ENCODE measurements at places on chromosomes 2 and 18.

- DNase-seq = no peak
Observed at GRCh38 chr2:23706613-23707078, 220.3 kb downstream of the ATAD2B start.

- no peak for DNase-seq
Observed at GRCh38 chr2:100924122-100924519, 78.0 kb upstream of the RPL31 start.

DNA sequence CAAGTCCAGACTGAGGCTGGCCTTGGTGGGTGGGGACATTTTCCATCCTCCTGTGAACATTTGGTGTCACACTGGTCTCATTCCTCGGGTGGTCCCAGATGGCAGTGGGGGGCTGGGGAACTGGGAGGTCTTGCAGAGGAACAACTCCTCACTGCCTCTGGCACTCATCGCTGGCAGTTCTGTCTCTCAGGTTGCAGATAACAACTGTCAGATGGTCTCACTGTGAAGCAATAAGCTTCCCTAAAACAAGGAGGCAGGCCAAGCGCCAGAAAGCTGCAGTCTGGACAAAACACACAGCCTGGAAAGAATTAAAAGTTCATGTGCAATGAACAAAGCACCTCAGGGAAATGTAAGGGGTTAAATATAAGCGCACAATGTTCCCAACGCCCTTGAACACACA lies 78.1 kb downstream of the IRS1 start:
- DNase-seq = no peak

- no peak for DNase-seq
Observed at GRCh38 chr18:63928331-63928730, 20.6 kb downstream of the SERPINB10 start.

DNA sequence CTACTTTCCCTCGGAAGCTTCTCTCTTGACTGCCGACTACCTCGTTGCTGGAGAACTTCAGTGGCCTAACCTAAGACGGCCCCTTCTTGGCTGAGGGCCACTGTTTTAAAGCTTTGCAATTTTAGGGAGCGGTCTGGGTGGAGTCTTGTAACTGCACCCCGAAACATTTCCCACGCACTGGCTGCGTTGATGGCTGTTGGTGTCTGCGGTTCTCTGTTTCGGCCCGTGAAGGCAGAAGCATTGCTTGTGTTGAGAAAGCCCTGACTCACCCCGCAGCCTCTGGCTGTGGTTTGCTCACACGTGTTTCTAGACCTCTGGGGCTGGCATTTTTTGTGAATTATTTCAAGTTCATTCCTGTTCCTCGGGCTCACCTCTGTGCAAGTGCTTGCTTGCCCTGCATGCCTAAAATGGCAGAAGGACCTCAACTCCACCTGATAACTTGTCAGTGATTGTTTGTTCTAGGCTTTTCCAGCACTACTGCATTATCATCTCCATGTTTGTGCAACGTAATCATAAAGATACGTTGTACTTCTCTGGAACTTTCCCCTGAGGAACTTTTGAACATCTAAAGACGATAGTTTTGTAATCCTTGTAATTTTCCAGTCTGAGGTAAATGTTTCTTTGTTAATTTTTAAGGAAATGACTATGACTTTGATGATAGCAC lies 94.2 kb upstream of the DLX2 start:
- no peak for DNase-seq

- no peak for DNase-seq
Observed at GRCh38 chr2:67510745-67511144, 113.6 kb downstream of the ETAA1 start.

DNA sequence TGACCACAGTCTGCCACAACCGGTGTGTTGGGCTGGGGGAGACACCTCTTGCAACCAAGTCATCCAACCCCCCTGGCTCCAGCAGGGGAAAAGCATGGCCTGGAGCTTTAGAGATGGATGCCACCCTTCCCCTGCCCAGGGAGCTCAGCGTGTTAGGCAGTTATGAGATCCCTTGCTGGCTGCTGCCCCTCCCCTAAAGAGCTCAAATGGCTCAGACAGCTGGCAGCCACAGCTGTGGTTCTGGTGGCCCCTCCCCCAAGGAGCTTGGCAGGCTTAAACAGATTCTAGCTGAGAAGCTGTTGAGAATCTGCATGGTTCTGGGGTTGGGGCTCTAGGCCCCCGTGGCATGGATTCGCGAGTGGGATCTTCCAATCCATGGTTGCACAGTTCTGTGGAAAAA lies 64.7 kb downstream of the TEX51 start:
- DNase-seq = no peak

- no peak for DNase-seq
Observed at GRCh38 chr2:106853631-106854030, 32.3 kb downstream of the ST6GAL2 start.

DNA sequence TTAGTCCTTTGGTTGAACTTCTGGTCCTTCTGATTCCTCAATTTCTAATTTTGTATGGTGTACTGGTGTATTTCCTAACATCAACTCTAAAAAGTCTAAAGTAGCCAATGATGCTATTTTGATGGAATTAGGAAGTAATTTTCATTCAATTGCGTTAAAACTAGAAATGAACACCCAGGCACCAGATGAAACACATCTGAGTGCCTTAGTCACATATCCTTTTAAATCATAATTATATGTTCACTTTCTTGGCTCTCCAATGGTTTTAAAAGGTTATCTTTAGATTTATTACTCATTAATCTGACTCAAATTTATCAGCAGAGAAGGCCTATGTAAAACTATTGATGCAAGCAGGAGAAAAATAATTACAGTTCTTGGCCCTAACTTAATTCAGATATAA lies 119.7 kb downstream of the GAREM1 start:
- DNase-seq = no peak

GRCh38 chr2:199870581-199870980 lies 19.6 kb upstream of the FTCDNL1 start:
- DNase-seq = no peak

All from ascending aorta (tissue), 2 donors.